ENCODE measurements at places on chromosomes 1 and 21. TPM values are rescaled to one million over a fixed set of nuclear protein-coding genes. Genes with fewer than 3 reads are reported as not detected.

Gene TSPAN1
- polyA plus RNA-seq = 17.8 TPM

Gene SPATC1L
- 13.2 TPM for polyA plus RNA-seq

Gene FOXE3
- polyA plus RNA-seq = 0.09 TPM

Gene POU3F1
- 0.06 TPM for polyA plus RNA-seq

Gene ACTN2
- polyA plus RNA-seq = 3.1 TPM

Gene LBR
- 71.2 TPM for polyA plus RNA-seq

Gene CFHR5
- not detected for polyA plus RNA-seq

DNA sequence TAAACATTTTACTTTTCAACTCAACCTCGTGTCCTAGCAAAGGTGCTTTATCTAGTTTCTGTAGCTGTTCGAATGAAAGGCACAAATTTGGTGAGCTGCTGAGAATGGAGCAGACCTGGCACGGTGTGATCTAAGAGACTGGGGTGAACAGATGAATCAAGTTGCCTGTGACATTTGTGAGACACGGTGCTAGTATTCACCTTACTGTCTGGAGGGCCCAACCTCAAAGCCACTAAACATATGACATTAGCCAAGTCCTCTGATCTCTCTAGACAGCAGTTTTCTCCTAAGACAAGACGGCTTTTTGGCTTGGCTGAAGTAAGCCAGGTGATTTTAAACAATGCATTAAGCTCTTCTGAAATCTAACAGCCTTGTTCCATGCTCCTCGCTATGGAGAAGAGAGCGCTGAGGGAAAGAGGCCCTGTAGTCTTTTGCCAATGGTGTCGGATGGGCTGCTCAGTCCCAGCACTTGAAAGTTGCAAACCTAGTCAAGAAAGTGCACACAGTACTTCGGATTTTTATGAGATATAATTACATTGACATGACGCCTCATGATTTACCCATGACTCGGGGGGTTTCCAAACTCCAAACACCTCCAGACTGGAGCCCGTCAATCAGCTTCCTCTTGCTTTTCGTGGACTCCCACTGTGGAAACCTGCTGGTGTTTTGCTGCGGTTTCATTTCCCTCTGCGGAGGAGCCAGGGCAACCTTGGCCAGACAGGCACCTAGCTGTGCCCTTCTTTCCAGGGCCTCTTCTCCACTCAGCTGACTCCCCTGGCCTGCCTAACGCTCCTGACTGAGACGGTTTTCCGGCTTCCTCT is 794 bp upstream of the TOR3A start:
- DNase-seq = no peak

- DNase-seq = no peak
These were observed 176.6 kb downstream of the GIPC2 start for GRCh38 chr1:78222225-78222959.

- DNase-seq = no peak
These were observed 563.3 kb downstream of the KIF26B start for GRCh38 chr1:245718123-245718522.

GRCh38 chr21:32585970-32586369 is 647 bp upstream of the TCP10L start:
- no peak for DNase-seq

GRCh38 chr1:77506771-77507170 is 175.7 kb downstream of the ZZZ3 start:
- no peak for DNase-seq

GRCh38 chr1:41623736-41624135 is 139.3 kb upstream of the EDN2 start:
- no peak for DNase-seq

DNA sequence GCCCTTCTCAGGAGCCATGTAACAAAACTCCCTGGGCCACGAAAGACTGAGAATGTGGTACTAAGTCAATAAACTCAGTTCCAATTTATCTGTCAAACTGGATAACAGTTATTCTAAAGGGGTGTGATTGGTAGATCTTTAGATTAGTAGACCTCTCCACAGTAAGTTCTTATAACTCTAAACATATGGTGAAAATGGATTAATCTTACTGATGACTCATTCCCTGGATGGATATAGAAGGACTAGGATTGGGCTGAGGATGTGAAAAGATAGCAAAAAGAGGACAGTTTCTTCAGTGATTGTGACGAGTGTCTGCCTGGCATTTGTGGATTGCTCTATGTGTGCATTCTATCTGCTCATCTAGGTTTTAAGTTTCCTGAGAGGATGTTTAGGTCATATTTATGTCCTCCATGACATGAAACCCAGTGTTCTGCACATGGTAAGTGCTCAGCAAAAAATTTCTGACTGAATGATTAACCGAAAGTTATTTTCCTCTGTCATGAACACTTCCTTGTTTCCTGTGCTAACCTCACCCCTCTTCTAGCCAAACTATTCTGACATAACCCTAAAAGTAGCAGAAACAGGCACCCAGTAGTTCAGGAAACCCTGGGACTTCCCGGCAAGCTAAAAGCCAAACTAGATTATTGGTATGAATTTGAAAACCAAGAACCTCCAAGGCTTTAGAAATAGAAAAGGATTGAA is 397.5 kb upstream of the PLXNA2 start:
- no peak for DNase-seq

- DNase-seq = no peak
These were observed 37.9 kb upstream of the CCDC27 start for GRCh38 chr1:3714284-3714741.

GRCh38 chr1:169090308-169090899 is 16.1 kb upstream of the ATP1B1 start:
- no peak for DNase-seq

GRCh38 chr1:45516036-45516435 is 5.6 kb downstream of the PRDX1 start:
- DNase-seq = peak; percentile 42

- no peak for DNase-seq
These were observed 116.8 kb downstream of the KCNJ6 start for GRCh38 chr21:37799211-37800056.

GRCh38 chr1:65209005-65209885 is 61.2 kb downstream of the AK4 start:
- peak; percentile 43 for DNase-seq

- no peak for DNase-seq
These were observed 398.3 kb downstream of the SEC16B start for GRCh38 chr1:177571485-177572076.

DNA sequence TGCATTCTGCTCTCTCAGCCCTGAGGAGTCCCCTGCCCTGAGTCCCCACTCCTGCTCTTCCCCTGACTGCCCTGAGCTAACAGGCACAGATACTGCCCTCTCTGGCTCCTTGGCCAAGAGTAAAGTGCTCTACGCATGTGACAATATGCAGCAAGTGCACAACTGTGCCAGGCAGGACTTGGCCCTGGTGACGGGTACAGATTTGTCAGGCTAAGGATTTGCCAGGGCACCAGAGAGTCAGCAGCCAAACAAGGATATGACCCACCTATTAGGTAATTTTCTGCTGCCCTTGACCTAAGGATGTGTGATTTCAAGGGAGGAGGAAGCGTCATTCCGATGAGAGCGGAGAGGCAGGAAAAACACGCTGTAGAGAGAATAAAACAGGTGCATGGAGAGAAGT is 339.0 kb downstream of the PTPRU start:
- DNase-seq = no peak

DNA sequence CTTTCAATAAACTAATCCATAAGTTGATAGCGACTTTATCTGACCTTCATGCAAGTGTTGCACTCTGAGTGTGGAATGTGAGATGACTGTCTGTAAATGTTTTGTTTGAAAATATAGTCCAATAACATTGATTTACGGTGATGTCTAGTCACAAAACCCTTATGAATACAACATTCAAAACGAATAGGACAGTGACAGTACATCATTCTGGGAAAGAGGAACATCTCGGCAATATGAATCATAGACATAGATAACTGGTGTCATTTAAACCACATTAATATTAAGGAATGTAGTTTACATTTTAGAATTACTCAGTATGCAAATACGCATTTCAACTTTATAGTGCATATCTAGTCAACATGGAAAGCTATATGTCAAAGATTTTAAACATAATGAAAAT is 1311.6 kb upstream of the ADGRL4 start:
- no peak for DNase-seq

DNA sequence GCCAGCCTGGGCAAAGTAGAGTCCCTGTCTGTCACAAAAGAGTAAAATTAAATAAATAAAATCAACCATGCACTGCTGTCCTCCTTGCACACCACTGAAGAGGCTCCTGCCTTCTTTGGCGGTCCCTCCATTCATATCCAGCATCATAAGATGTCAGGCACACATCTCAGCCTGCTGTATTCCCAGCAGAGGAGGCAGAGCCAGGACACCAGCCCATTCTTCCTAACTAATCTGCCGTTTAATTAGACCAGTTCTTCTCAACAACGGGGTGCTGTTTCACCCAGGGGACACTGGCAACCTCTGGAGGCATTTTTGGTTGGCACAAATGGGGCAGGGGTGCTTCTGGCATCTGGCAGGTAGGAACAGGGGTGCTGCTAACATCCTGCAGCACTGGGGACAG is 119.7 kb downstream of the ETS2 start:
- no peak for DNase-seq

- no peak for DNase-seq
These were observed 1.6 kb downstream of the ABCA4 start for GRCh38 chr1:94119306-94119705.

- no peak for DNase-seq
These were observed 953 bp downstream of the TRIM46 start for GRCh38 chr1:155174324-155175280.

GRCh38 chr1:204972426-204972825 is 70.6 kb upstream of the CNTN2 start:
- DNase-seq = no peak

GRCh38 chr1:162904023-162904422 is 43.0 kb upstream of the CCDC190 start:
- DNase-seq = no peak

DNA sequence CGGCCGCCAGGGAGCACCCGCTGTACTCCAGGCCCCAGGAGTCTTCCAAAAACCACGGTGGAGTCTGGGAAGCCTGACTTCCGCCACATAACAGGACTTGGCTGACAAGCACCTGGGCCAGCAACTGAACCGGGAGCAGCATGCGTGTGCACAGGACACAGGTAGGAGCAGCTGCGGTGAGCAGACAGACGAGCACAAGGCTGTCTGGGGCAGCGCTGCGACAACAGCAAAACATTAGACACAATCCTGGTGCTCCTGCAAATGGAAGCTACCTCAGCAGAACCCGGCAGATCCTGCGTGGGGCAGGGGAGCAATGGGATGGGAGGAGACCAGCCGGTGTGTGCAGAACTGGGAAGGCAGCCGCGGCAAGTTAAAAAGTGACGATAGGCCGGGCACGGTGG is 80.4 kb downstream of the NPHP4 start:
- no peak for DNase-seq

All from large intestine (tissue), 12 donors.